Activated CD4-positive, alpha-beta T cell treated with anti-CD3 and anti-CD28 coated beads, Interleukin-2, amount 10 ng/mL, durations not matched to agents 7 days and 5 days (primary cell): ENCODE measurements at places on chromosomes 12 and 14. TPM values are rescaled to one million over a fixed set of nuclear protein-coding genes. Genes with fewer than 3 reads are reported as not detected.

- DNase-seq: no peak
- H3K4me3 ChIP-seq: no peak overlapping the region
- no peak overlapping the region for H3K27ac ChIP-seq
- H3K4me1 ChIP-seq: peaks cover 42% of the 10 kb centered on the region
Observed at GRCh38 chr14:106230071-106230470, 703.7 kb downstream of the TMEM121 start.

GRCh38 chr12:69919495-69919894 is 94.5 kb downstream of the MYRFL start:
- H3K4me3 ChIP-seq: no peak overlapping the region
- no peak overlapping the region for H3K27ac ChIP-seq
- no peak for DNase-seq
- no peaks in the 10 kb centered on the region for H3K4me1 ChIP-seq

GRCh38 chr14:59305231-59305630 is 116.8 kb downstream of the DAAM1 start:
- H3K4me3 ChIP-seq: no peak overlapping the region
- H3K4me1 ChIP-seq: peaks cover 19% of the 10 kb centered on the region
- no peak overlapping the region for H3K27ac ChIP-seq
- peaks cover 5% of the 10 kb centered on the region for H3K36me3 ChIP-seq
- no peak for DNase-seq

DNA sequence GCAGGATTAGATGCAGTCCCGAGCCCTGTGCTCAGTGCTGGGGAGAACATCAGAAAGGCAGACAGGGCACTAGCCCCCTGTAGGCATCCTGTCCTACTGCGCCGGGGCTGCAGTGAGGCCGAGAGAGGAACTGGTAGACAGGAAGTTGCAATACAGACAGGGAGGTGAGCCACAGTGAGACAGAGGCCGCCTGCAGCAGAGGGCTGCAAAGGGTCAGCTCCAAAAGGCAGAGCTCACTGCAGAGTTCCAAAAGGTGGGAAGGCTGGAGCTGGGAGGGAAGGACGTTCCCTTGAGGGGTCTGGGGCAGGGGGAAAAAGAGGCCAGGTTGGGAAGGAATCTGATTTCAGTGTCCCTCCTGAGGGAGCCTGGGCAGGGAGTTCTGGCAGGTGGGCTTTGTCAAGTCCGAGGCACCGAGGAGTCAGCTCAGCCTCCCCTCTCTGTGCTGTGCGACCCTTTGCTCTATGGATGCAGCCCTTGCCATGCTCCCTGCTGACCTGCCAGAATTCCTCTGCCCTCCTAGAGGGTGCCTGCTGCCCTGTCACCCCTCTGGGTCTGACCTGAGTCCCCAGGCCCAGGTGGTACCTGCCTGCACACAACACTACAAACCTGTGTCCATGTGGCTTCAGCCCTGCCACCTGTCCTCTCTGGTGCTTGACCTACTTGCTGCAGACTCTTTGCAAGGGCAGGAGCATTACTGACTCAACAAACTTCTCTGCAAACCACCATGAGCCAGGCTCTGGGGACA is 63.5 kb downstream of the PRMT8 start:
- no peak for DNase-seq
- H3K4me3 ChIP-seq: no peak overlapping the region
- no peak overlapping the region for H3K27ac ChIP-seq
- H3K36me3 ChIP-seq: no peaks in the 10 kb centered on the region

DNA sequence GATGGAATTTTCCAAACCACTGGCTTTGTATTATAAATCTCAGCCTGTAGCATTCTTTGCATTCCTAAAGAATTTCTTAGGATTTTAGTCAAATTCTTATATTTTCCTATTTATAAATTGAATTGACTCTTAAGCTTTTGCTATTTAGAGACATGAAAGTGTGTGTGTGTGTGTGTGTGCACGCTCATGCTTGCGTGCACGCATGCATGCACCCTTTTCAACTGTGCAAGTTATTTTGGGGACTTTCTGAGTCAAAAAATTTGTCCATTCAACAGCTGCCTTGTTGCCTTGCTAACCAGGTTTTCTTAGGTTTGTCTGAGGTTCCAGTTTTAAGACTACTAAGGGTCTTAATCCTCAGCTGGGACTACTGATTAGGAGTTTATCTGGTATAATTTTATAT is 42.6 kb downstream of the GPATCH2L start:
- H3K27ac ChIP-seq: no peak overlapping the region
- no peaks in the 10 kb centered on the region for H3K4me1 ChIP-seq
- no peaks in the 10 kb centered on the region for H3K27me3 ChIP-seq
- H3K36me3 ChIP-seq: peaks cover 31% of the 10 kb centered on the region
- no peak overlapping the region for H3K4me3 ChIP-seq

AHNAK2 gene
- not detected for total RNA-seq

IL26 gene
- 0.50 TPM for total RNA-seq

GRCh38 chr14:75277008-75277814 is 1.4 kb upstream of the FOS start:
- peak overlapping the region; percentile 77 for H3K4me3 ChIP-seq
- no peak overlapping the region for H3K27ac ChIP-seq
- H3K27me3 ChIP-seq: peaks cover 77% of the 10 kb centered on the region

DNA sequence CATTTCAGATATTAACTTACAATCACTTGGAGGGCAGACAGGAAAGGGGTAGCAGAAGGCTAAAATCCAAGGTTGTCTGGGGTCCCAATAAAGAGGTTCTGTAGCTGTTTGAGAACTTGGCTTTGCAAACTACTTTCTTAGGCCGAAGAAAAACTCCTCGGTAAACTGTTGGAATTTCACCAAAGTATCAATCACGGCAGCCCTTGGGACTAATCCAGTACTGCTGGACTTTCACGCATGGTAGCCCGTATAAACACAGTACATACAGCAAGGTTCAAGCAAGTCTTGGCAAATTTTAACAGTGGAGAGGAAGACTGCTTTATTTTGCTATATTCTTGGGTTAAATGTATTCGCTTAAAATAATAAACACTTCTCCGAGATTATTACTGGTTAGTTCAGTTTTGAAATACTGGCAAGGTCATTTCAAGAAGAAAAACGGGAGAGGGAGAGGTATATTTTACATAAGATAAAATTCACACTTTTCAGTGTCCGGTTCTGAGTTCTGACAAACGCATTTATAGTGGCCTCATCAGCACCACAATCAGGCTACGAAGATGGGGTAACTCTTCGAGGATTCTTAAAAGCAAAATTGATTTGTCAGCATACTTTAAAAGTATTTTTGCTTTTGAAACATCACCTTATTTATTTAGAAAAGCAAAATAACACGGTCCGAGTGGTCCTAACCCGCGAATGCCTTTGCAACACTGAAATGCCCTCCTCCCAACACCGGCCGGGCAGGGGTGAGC is 1.3 kb downstream of the SETD3 start:
- peaks cover 4% of the 10 kb centered on the region for H3K36me3 ChIP-seq
- peak overlapping the region; percentile 96 for H3K4me3 ChIP-seq
- peaks cover 49% of the 10 kb centered on the region for H3K4me1 ChIP-seq

IL22 gene
- total RNA-seq: 0.42 TPM

DNA sequence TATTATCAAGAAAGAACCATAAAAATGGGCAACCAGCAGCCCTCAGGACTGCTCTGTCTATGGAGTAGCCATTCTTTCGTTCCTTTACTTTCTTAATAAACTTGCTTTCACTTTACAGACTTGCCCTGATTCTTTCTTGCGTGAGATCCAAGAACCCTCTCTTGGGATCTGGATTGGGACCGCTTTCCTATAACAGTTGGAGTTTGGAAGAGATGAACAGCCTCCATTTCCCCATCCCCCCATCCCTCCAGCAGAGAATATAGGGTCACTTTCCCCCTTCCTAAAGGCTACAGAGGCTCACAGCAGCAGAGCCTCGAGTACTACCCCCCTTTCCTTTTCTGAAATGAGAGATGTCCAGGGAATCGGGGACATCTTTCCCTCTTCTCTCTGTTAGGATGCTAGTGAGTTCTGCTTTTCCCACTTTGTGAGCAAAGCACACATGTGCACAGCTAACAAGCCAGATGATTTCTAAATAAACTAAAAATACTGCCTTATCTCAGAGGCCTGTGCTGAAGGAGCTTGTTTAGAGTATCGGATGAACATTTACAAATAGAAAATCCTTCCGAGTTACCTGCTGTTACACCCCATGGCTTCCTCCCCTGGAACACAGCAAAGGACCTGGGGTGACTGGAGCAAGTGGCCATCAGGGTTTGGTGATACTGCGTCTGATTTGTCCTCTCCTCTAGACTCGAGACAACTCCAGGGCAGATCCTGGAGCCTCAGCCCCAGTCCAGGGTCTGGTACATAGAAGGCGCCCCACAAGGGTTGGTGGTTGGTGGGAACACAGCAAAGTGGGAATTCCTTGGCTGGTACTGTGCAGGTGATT is 144.2 kb downstream of the SLC38A6 start:
- H3K27ac ChIP-seq: no peak overlapping the region
- H3K36me3 ChIP-seq: no peaks in the 10 kb centered on the region
- DNase-seq: no peak
- peaks cover 6% of the 10 kb centered on the region for H3K27me3 ChIP-seq

CHMP4A gene
- total RNA-seq: 93.2 TPM

KRT78 gene
- not detected for total RNA-seq

POTEM gene
- total RNA-seq: not detected

DNA sequence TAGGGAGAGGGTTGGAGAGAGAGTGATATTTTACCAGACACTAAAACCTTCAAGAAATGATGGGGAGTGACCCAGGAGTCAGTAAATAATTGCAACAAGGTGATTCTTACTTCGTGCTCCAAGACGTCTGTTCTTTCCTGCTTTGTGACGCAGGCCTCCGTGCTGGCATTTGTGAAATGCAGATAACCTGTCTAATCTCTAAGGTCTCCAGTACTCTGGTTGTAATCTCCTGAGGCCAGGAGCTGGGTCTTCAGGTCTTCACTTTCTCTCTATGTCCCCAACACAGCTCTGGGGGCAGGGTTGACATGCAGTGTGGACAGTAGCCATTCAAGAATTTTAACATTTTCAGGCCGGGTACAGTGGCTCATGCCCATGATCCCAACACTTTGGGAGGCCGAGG is 53.1 kb downstream of the CD9 start:
- H3K4me1 ChIP-seq: no peaks in the 10 kb centered on the region
- H3K27me3 ChIP-seq: peaks cover 9% of the 10 kb centered on the region
- no peak for DNase-seq
- H3K27ac ChIP-seq: no peak overlapping the region
- H3K36me3 ChIP-seq: no peaks in the 10 kb centered on the region
- H3K4me3 ChIP-seq: no peak overlapping the region

LHX5 gene
- total RNA-seq: not detected

EIF2S1 gene
- 114 TPM for total RNA-seq

DNA sequence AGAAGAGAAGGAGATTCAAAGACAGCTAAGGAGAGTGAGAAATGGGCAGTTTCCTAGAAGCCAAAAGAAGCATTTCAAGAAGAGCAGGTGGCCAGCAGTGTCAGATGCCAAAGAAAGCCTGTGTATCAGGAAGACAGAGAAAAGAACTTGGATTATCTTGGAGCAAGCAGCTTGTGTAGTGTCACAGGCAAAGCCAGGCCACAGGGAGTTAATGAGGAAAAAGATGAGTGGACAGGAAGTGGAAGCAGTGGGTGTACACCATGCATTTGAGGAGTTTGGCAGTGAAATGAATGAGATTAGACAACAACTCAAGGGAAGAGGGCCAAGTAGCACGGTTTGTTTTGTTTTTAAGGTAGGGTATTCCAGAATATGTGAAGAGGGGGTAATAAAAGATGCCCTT is 5.6 kb upstream of the MYH7 start:
- peaks cover 6% of the 10 kb centered on the region for H3K4me1 ChIP-seq
- H3K4me3 ChIP-seq: no peak overlapping the region
- no peak overlapping the region for H3K27ac ChIP-seq
- no peaks in the 10 kb centered on the region for H3K36me3 ChIP-seq
- no peaks in the 10 kb centered on the region for H3K27me3 ChIP-seq

- peaks cover 19% of the 10 kb centered on the region for H3K4me1 ChIP-seq
- no peak overlapping the region for H3K27ac ChIP-seq
- H3K27me3 ChIP-seq: no peaks in the 10 kb centered on the region
- no peak overlapping the region for H3K4me3 ChIP-seq
- peak; percentile 86 for DNase-seq
Observed at GRCh38 chr12:48936379-48936979, 11.2 kb upstream of the FKBP11 start.

DNA sequence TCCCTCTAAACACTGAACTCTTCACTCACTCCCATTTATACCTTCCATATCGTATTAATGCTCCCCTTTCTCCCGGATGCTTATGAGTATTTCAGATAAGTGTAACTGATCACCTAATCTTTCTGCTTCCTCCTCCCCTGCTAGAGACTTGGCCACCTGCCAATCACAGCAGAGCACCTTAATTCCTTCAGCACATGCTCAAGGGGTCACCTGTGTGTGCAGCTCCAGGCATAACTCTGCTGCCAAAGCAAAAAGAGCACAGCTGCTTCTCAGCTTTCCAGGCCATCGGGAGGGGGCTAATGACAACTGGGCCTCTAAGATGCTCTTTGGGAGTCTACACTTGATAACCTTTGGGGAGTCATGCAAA is 106.9 kb upstream of the DYRK2 start:
- no peak overlapping the region for H3K27ac ChIP-seq
- no peak overlapping the region for H3K4me3 ChIP-seq
- DNase-seq: no peak
- H3K27me3 ChIP-seq: no peaks in the 10 kb centered on the region
- H3K36me3 ChIP-seq: no peaks in the 10 kb centered on the region

GRCh38 chr12:115528466-115528865 is 749.0 kb downstream of the MED13L start:
- no peak overlapping the region for H3K4me3 ChIP-seq
- H3K27ac ChIP-seq: no peak overlapping the region
- H3K4me1 ChIP-seq: no peaks in the 10 kb centered on the region
- no peaks in the 10 kb centered on the region for H3K27me3 ChIP-seq

CAND1 gene
- total RNA-seq: 143 TPM

DNA sequence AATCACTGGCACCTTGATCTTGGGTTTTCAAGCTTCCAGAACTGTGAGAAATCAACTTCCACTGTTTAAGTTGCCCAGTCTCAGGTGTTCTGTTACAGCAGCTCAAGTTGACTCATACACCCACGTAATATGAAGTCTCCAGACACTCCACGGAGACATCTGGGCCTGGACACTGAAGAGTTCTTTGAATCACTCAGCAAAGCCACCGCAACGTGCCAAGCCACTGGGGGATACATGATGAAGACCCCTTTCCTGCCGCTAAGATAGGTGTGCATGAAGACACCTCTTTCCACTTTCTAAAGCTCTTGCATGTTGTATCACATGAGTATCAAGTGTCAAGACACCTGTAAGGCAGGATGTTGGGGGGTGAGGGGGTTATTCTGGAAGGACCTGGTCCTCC is 311.7 kb upstream of the RTL1 start:
- no peak overlapping the region for H3K4me3 ChIP-seq
- peaks cover 2% of the 10 kb centered on the region for H3K27me3 ChIP-seq
- H3K36me3 ChIP-seq: no peaks in the 10 kb centered on the region
- no peaks in the 10 kb centered on the region for H3K4me1 ChIP-seq

DNA sequence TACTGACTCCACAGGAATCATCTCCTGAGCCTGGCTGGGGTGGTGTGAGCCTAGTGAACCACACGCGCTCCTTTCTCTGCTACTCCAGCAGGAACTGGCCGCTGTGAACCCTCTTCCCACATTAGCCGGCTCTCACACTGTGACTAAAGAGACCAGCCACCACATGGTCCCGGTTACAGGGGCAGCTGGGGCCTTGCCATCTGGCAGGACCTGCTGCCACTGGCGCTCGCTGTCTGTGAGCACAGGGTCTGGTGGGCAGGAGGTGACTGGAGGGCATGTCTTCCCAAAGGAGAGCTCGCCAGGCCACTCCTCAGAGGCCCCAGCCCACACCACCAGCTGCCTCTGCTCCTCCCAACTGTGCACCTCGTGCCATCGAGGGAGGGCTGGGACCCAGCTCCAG is 99.3 kb downstream of the SINHCAF start:
- no peak overlapping the region for H3K27ac ChIP-seq
- no peaks in the 10 kb centered on the region for H3K36me3 ChIP-seq
- H3K4me1 ChIP-seq: no peaks in the 10 kb centered on the region
- DNase-seq: no peak
- H3K4me3 ChIP-seq: no peak overlapping the region

- H3K27ac ChIP-seq: no peak overlapping the region
- peaks cover 17% of the 10 kb centered on the region for H3K4me1 ChIP-seq
- no peak for DNase-seq
- no peak overlapping the region for H3K4me3 ChIP-seq
Observed at GRCh38 chr12:91565846-91566245, 383.2 kb upstream of the DCN start.
